ENCODE measurements at places on chromosomes 13 and 19.

GRCh38 chr19:13001502-13002165, 6.4 kb downstream of the NFIX start:
- DNase-seq = no peak

DNA sequence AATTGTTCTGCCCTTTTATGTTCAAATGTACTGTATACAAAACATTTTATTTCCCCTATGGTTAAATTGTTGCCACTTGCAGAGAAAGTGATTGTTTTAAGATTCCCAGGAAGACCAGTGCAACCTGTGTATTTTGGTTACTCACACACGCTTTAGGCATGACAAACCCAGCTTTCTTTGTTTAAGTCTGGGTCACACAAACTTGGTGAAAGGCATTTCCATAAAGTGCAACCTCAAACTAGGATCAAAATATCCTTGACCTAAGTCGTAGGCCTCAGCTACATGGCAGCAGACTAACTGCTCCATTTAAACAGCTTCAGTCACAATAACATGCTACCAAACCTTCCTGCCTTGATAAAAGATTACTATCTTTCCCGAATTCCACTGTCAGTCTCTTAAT, 639.0 kb upstream of the PRR20A start:
- DNase-seq = no peak

- no peak for DNase-seq
Measured at GRCh38 chr19:460877-461720, at the start of gene SHC2. Gene SHC2 (minus strand): TSS chr19:461033. CDS start chr19:460996, 37 bp downstream.

- no peak for DNase-seq
Measured at GRCh38 chr13:76971851-76972829, 19.7 kb upstream of the CLN5 start.

DNA sequence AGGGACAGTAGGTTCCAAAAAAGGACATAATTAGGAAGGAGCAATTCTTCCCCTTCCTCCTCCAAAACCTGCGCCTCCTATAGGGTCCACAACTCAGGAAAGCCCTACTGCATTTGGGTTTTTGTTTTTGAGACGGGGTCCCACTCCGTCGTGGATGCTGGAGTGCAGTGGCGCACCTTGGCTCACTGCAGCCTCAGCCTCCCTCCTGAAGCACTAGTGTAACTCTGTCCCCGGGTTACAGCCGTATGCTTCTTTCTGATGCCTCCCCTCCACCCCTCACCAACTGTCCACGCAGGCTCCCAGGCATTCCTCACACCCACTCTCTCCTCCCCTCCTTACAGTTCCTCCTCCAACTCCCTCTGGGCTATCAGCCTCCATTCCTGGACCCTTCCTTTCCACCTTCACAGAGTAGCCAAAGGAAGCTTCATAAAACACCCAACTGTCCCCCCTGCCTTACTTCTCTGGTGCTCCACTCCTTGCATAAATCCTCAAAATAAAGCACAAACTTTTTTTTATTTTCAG, 2.2 kb upstream of the SERTAD3 start:
- no peak for DNase-seq

GRCh38 chr13:39273953-39274738, 235.9 kb downstream of the NHLRC3 start:
- no peak for DNase-seq

DNA sequence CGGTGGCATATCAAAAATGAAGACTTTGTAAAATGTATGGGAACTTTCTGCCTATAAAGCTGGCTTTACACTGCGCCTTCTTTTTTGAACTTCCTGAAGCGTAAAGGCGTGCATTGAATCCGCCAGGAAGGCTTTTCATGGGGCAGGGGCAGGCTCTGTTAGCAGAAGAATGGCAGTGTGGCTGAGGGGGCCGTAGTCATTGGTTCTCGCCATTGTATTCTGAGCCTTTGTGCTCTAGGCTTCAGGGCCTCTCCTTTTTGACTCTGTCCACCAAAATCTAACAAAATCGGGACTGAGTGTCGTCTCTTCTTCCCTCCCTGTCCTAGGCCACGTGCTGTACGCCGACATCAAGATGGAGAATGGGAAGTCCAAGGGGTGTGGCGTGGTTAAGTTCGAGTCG, 14.1 kb downstream of the PRAM1 start:
- no peak for DNase-seq

DNA sequence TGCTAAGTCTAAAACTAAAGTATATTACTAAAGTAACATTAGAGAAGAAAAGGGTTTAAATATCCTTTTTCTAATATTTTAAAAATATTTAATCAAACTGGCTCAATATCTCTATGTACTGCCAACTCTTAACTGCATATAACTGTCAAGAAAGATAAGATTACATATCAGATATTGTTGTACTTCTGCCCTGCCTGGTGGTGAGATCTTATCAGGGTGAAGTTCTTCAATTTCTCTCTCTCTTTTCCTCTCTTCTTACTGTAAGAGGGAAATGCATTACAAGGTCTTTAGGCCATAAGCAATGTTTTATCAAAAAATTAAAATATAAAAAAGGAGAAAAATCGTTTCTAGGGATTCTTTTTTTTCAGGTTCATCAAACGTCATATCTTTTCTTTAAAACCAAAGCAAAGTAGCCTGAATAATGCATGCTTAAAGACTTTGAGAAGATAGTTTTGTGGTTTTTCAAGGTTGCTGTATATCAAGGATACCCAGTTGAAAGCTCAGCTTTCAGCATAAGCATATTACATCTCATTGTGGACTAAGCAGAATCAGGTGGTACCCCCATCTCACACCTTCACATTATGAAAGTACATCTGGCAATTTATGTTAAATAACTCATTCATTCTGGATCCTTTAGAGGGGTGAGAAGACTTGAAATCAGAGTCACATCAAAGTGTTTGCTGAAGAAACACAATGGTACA, 1625.7 kb upstream of the SLC10A2 start:
- no peak for DNase-seq

DNA sequence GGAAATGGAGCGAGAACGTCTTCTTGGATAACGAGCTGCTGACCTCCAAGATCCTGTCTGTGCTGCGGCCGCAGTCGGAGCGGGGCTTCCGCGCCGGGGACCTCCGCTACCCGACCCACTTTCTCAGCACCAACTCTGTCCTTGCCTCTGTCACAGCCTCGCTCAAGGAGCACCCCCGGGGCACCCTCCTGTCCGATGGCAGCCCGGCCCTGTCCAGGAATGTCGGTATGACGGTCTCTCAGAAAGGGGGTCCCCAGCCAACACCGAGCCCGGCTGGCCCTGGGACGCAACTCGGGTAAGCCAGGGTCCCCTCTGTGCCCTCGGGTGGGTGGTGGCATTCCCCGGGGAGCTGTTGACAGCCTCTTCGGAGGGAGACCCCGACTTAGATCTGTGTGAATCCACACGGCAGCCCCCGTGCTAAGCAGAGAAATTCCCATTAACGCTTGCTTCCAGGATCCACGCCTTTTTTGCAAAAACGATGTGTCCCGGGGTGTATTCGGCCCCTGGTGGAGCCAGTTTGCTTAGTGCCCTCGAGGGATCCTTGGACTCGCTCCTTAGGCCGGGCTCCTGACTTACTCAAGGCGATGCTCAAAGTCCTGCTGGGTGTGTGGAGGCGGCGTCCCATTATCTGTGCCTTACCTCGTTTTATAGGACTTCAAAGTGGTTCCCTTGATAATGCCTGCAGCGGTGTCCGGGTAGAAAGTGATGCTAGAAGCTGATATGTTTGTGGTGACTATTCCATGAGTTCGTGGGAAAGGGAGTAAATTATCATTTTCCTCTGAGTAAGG, 48.5 kb downstream of the PEX11G start:
- DNase-seq = no peak

DNA sequence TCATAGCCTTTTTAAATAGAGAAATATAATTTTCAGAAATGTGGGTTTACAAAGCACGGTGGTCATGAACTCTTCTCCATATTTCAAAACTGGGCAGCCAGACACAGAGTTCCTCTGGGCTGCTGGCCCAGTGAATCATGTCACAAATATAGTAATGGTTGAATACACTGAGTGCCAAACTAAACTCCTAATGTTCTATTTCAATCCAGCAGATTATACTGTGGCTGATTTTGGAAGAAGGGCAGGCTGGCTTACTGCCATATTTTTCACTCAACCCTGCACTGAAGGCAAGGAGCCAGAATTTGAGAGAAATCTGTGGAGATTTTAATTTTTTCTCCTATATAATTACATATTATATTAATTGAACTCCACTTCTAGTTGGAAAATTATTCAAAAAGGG, 17.0 kb upstream of the PRR20A start:
- no peak for DNase-seq

DNA sequence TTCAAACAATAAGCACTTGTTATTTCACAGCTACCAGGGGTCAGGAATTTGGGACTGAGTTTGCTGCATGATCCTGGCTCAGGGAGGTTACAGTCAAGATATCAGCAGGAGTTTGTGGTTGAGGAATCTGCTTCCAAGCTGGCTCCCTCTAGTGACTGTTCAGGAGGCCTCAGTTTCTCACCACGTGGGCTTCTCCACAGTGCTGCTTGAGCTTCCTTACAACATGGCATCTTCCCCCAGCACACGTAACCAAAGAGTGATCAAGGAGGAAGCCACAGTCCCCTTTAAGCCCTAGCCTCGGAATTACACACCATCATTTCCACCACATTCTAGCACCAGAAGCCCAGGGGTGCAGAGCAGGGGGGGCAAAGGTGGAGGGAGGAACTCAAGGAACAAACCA, 28.8 kb downstream of the CELF5 start:
- no peak for DNase-seq

DNA sequence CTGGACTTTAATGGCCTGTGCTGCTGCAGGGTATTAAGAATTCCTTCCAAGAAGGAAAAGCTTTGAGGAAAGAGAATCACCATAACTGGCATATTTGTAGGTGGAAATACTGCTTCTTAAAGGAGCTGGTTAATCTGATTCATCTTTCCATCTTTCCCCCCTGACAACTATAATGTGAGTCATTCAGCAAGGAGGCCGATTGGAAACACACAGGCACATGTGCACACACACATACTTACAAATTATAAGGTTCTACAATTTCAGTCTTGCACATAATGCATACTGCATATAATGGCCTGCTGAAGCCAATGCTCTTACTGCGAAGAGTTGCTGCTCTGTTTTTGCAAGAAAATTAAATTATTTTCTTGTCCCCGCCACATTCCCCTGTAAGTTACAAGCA, 78.8 kb upstream of the TPP2 start:
- no peak for DNase-seq

- DNase-seq = no peak
Measured at GRCh38 chr13:109130093-109130835, 500.9 kb downstream of the MYO16 start.

DNA sequence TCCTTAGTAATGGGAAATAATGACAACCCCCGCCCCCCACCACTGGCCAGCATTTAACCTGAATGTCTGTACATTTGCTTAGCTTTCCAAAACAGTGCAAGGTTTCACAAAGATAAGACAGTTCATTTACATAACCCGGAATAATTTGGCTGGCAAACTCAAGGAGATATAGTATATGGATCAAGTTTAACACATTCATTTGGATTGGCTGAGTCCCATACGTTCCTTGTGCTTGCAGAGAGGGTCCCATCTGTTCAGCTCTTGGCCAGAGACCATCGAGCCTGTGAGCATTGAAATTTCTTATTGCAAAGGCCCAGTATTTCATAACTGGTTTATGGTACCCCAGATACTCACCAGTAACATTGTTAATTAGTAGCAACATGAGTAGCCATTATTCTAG, 116.5 kb downstream of the GPC6 start:
- DNase-seq = no peak

GRCh38 chr19:35257113-35257461, 8.3 kb downstream of the LSR start:
- no peak for DNase-seq

DNA sequence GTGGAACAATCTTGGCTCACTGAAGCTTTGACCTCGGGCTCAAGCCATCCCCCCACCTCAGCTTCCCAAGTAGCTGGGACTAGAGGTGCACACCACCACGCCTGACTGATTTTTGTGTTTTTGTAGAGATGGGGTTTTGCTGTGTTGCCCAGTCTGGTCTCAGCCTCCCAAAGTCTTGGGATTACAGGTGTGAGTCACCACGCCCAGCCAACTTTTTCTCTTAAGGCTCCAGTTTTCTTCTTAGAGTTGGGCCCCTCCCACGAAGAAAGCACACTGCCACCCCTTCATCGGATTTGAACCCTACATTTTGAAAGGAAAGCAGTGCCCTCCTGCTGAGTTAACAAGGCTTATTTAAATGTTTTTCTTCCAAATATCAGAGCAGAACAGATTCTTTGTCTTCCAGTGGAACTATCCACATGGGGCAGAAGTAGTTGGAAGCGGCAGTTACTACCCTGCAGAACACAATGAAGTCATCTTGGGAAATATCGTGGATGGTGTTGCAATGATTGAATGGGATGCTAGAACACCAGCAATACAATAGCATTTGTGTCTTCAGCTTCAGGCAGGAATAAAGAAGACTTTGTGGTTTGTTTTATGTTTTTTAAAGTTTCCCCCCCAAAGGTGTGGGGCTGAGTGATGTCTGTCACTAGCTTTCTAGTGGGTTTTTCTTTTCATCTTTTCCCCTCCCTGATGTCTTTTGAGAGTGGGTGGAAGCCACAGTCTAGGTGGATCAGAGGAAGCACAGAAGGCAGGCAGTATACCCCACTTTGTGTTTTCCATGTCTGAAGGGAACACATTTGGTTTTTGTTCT, 8.9 kb downstream of the ACTN4 start:
- no peak for DNase-seq

- no peak for DNase-seq
Measured at GRCh38 chr19:5154129-5154798, 185.4 kb downstream of the KDM4B start.

- no peak for DNase-seq
Measured at GRCh38 chr13:113857531-113858195, 6.2 kb downstream of the GAS6 start.

DNA sequence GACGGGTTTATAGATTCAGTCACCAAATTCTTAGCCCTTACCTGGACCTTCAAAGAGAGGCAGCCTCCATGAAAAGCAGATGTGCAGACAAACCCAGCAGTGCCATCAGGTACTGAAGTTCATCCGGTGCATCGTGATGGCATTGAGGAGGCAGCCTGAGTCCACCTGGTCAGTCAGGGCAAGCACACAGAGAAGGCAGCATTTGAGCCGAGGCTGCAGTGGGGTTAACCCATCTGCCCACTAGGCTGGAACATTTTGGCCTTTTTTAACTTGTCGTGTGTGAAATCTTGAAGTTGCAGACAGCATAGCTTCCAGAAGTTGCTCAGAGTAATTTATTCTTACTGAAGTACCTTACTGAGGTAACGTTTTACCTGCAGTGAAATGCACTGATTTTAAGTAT, 4.9 kb downstream of the LMO7 start:
- DNase-seq = no peak

DNA sequence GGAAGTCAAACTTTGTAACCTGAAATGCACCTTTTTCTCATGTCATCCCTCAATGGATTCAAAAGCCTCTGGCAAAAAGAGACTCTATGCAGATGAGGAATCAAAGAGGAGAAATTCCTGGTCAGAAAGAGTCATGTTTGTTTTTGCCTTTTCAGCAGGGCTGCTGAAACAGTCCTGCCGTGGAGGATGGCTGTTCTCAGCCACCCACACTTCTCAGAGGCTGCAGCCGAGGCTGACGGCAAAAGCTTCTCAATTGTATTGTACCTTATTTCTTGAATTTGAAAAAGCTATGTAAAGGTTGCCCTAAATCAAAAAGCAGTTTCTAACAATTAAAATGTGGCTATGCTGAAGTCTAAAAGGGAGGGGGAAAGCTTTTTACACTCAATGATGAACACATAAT, 385.3 kb downstream of the KCTD12 start:
- no peak for DNase-seq

- DNase-seq = no peak
Measured at GRCh38 chr13:42478531-42479156, 95.3 kb upstream of the TNFSF11 start.

All from NCI-H1048 (cell line).